ENCODE measurements at places on chromosomes 7 and 10.

DNA sequence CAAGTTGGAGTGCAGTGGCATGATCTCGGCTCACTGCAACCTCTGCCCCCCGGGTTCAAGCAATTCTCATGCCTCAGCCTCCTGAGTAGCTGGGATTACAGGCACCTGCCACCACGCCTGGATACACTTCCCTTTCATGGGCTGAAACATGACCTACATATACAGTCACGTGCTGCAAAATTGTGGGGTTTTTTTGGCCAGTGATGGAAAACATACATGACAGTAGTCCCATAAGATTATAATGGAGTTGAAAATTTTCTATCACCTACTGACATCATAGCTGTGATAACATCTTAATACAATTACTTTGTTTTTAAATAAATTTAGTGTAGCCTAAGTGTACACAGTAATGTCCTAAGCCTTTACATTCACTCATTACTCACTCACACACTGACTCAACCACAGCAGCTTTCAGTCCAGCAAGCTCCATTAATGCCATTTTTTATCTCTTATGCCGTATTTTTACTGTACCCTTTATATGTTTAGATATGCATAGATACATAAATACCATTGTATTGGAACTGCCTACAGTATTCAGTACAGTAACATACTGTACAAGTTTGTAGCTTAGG, 79.9 kb upstream of the TMEM196 start:
- no peak for DNase-seq

DNA sequence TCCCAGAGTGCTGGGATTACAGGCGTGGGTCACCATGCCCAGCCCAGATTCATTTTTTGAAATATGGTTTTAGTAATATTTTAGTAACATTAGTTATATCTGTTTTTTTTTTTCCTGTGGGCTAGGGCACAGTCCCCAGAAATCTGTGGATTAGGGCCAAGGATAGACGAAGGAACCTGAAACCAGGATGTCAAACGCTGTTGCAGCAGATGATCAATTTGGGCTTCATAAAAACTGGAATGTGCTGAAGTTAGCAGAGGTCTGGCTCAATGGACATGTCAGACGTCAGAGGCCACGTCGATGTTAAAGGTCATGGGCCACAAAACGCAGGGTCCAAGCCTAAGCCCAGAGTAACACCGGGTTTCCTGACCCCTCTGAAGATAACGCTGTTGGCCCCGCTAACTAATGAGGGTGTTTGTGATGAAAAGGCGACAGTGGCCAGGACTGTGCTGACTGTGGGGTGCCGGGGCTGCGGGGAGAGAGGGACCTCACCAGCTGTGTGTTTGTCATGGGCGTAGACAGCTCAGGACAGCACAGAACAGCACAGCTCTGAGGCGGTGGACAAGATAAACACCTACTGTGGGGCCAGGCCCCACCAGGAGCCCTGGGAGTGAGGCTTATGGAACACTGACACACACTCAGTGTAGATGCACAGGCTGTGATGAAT, 23.8 kb upstream of the GTPBP4 start:
- no peak for DNase-seq

GRCh38 chr7:41503438-41503837, 199.5 kb downstream of the INHBA start:
- no peak for DNase-seq

DNA sequence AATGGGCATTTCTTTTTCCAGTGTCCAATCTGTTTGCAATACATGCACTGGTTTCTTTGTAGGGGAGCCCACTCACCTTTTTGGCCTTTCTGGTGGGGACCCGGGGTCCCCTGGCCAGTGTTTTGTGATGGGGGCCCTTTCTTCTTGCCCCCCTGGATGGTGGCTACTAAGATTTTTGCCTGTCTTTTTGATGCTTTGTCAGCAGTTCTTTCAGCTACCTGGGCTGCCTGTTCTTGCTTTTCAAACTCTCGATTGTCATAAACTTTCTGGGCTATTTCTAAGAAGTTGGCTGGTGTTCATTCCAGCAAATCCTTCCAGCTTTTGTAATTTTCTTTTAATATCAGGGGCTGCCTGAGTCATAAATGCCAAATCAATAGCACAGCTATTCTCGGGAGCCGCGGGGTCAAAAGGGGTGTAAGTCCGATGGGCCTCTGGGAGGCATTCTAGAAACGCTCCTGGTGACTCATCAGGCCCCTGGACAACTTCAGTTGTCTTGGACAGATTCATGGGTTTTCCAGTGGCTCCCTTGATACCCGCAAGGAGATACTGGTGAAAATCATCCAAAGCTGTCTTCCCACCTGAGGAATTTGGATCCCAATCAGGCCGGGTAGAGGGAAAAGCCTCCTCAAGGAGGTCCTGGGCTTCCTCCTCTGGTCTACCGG, 79.0 kb downstream of the PRR15 start:
- DNase-seq: no peak

DNA sequence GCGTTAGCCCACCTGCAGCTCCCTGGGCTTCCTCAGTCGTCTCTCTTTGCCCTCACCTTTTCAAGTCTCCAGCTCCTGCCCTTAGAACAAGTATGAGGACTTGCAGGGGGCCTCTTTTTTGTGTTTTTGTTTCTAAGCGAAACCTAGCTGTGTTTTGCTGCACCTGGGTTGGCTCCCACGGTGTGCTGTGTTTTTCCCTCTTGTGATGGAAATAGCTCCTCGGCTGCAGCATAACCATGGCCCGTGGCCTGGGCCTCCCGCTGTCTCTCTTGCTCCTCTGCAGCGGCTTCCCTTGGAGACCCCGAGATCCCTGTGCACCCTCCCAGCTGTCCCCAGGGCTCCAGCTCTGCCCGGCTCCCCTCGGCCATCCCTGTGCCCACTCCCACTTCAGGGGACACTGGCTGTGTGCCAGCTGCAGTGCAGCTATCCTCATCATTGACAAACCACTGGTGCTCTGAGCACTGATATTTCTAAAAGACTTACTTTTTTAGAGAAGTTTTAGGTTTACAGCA, 75.6 kb upstream of the TCERG1L start:
- DNase-seq: no peak

DNA sequence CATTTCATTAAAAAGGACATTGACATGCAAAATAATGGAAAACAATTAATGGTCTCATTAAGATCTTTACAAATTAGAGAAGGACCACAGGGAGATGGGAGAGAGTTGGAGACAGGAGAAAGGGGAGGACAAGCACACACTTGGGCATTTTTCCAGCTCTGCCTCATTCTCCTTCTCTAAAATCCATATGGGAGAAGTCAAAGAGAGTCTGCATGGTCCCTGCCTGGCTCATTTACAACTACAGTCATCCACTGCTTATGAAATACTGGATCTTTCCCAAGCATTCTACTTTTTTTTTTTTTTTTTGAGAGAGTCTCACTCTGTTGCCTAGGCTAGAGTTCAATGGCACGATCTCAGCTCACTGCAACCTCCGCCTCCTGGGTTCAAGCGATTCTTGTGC, 518.9 kb upstream of the CELF2 start:
- DNase-seq: no peak

DNA sequence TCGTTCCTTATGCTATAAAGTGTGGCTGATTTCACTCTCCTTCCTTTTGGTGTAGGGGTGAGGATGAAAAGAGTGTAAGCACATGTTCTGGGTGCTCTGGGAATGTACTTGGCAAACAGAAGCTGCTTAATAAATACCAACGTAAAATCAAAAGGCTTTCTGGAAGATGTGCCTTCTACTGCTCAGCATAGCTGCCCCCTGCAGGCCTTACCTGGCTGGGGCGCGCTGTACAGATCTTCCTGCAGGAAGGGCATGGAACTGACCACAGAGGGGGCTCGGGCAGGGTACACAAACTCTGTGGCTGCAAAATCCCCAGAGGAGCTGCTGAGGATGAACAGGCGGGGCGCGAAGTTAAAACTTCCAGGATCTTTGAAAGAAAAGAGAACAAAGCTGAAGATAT, 169.4 kb downstream of the SVIL start:
- no peak for DNase-seq
